ENCODE measurements at places on chromosomes 1 and 21.

DNA sequence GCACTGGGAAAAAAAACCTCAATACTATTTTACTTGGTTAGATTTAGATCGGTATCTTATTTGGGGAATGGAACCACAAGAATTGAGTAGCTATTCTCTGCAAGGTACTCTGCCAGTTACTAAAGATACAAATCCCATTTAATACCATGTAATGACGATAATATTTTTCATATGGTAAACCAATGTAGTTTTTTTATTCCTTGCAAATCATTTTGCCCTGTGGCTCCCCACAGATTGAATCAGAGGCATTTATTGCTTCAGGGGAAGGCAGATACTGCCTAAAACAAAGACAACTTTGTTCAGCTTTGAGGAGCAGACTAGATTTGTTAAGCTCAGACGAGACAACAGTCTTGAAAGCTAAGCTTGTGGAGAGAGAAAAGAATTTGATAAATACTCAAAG, 226.7 kb upstream of the RUNX1 start:
- DNase-seq, result no peak

DNA sequence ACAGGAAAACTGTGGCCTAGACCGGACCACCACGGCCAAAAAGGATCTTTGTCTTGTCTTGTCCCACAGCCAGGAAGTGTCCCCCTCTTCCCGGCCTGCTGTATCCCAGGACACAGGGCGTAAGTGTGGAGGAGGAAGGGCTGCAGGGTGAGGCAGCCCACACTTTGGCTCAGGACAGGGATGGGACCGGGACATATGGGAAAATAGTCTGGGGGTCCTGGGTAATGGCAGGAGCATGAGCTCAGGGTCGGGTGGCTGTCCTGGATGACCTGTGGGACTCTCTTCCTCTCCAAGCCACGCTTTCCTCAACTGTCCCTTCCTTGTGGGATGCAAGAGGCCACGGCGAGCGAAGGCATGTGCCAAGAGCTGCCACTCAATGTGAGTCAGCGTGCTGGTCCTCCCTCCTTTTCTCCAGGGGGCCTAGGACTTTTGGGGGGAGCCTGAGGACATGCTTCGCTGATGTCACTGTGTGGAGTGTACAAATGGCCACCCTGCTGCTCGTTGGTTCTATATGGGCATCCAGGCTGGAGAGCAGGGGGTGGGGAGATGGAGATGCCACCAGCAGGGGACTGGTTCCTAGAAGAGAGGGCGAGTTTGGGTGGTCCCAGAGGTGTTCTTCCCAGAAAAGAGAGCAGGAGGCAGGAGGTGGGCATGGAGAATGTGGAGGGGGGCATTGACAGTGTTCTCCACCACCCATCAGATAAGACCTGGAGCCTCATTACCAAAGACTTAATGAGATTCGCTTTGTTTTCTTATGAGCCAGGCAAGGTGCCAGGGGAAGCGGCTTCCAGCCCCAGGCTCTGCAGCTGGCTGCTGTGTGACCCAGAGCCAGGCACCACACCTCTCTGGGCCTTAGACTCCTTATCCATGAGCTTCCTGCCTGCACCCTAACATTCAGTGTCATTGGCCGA, 11.5 kb upstream of the PADI1 start:
- no peak for DNase-seq

DNA sequence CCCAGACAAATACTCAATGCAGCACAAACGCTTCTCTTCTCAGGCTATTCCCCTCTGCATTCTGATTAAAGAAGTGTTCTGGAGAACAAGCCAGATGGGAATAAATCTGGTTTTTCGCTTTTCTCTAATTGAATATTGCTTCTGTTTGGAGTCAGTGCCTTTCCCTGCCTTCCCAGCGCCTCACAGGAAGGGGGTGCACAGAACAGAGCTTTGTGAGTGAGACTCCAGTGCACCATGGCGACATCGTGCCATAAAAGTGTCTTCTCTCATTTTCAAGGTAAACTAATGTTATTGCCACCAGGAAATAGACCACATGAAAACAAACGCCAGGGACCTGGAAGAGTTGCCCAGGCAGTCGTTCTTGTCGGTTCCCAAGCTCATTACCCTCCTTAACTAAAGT, 43.6 kb upstream of the SLC45A1 start:
- DNase-seq, result no peak

GRCh38 chr1:159911326-159912070, 11.5 kb upstream of the CFAP45 start:
- DNase-seq, result no peak

DNA sequence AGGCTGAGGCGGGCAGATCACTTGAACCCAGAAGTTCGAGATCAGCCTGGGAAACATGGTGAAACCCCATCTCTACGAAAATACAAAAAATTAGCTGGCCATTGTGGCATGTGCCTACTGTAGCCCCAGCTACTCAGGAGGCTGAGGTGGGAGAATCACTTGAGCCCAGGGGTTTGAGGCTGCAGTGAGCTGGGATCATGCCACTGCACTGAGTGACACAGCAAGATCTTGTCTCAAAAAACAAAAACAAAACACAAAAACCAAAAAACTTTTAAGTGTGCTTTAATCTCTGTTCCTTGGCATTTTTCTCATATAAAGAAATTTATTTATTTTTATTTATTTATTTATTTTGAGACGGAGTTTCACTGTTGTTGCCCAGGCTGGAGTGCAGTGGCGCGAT, 208.2 kb downstream of the URB2 start:
- no peak for DNase-seq

GRCh38 chr1:226650236-226650841, 88.7 kb downstream of the ITPKB start:
- no peak for DNase-seq

DNA sequence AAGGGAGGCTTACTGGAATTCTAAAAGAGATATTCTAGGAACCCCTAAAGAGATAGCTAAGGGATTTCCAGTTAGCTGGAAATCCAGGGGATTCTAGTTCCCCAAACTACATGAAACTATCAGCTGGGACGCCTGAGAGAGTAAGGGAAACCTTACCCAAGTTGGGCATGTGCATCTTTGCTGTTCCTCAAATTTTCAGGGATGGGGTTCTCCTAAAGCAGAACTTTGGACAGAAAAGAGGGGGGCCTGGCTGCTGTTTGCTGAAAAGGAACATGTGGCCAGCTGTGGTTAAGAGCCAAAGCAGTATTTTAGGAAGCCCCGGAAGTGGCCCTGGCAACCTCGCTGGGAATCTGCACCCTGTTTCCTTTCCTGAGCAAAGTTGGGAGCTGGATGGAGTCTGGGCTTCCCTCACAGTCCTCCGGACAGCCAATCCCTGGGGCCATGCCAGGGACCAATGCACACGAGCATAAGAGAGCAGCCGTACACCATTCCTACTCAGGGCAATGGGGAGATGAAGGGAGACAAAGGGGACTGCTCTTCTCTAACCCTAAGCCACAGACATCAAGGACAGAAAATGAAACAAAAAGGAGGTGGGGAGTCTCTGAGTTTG, 154.3 kb downstream of the PLXNA2 start:
- DNase-seq, result no peak

GRCh38 chr1:25684216-25684965, 67.8 kb downstream of the MAN1C1 start:
- DNase-seq, result no peak

GRCh38 chr1:94702442-94702815, 117.7 kb upstream of the SLC44A3 start:
- no peak for DNase-seq

- DNase-seq, result no peak
Observed at GRCh38 chr1:156100205-156100995, 14.1 kb upstream of the LMNA start.
